ENCODE measurements at places on chromosomes 5 and 9.

- DNase-seq: no peak
Measured at GRCh38 chr5:28190011-28190410, 1151.6 kb upstream of the CDH9 start.

DNA sequence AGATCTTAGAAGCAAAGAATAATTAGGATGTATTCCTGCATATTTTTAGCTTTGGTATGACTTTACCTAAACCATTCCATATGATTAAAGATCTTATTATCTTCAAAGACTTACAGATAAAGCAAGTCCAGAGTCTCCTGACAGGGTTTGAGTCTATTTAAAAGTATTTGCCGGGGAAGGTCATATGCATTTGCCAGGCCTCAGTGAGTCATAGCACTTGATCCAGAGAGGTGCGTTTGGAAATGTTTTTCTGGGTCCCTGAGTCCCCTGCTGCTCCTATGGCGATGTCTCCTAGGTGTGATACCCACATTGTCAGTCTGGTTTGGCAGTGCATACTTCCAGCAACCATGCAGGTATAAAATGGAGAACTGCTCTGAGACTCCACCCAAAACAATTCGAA lies 217.0 kb downstream of the FBXL7 start:
- no peak for DNase-seq

- peak; percentile 13 for DNase-seq
Measured at GRCh38 chr5:34957857-34958690, 28.7 kb downstream of the DNAJC21 start.

- no peak for DNase-seq
Measured at GRCh38 chr9:86035827-86036440, 63.4 kb downstream of the GOLM1 start.

DNA sequence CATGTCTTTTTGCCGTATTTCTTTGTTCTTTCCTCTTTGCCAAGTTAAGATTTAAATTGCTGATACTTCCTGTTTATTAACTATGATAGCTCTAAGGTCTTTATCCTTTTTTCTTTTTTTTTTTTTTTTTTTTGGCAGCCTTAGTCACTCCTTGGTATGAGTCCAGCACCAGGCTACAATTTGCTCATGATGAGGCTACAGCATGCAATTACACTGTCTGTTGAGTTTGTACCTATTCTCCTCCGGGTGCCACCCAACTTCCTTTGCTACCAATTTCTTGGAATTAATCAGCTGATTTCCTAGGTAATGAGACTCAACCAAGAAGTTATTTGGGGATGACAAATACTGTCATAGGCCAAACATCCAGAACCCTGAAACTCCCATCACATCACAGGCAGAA lies 25.5 kb downstream of the ACTL7B start:
- no peak for DNase-seq

DNA sequence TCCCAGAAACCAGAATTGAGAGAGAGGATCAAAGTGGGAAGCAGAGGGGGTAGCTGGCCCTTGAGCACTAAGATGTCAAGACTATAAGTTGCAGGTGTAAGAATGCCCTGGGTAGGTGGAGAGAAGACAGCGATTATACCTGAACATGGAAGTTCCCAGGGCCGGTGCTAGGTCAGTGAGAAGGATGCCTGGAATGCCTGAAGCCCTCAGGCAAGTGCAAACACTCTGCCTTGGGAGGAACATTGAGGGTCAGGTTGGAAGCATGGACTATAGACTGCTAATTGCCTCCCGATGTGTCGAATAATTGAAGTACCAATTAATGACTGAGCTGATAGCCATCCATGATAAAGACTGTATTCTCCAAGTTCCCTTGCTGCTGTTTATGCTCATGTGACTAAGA lies 185.5 kb downstream of the DMRT2 start:
- no peak for DNase-seq

GRCh38 chr5:22352493-22352892 lies 500.7 kb downstream of the CDH12 start:
- DNase-seq: no peak

DNA sequence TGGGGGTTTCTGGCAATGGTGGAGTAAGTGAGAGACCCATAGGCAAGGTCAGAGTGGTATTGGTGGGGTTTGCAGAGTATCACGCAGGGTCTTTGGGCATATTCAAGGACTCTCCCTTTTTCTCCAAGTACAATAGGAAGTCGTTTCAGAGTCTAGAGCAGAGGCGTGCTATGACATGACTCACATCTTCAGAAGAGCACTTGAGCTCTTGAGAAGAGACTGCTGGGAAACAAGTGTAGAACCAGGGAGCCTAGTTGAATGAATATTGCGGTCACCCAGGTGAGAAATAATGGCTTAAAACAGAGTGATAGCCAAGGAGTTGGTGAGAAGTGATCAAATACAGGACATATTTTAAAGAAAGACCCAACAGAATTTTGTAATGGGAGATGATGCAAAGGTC lies 813.4 kb downstream of the TLE1 start:
- DNase-seq: no peak

- DNase-seq: no peak
Measured at GRCh38 chr5:124045412-124045811, 533.4 kb downstream of the CSNK1G3 start.

DNA sequence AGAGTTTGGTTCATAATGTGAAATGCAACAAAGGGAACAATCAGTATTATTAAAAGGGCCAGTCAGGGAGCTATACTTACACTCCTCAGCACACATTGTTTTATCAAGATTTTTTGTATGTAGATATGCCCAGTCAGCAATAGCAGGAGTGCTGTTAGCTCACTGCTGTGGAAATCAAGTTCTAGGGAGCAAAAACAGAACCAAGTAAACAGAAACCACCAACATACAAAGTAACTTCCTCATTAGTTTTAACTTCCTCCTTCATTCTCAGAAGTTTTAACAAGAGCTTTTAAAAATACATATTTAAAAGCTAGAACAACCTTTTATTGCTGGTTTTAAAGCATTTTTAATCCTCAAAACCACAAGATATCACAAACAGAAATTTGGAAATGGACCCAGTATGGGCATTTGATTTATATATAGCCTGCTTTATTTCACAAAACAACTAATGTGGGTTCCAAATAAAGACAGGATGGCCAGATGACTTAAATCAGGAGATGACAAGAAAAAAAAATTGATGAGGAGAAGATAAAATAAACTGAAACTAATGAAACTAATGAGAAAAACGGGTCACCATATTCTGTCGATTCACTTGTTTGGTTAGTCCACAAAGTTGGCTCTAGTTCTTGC lies 178.5 kb downstream of the ADAMTS12 start:
- DNase-seq: no peak

DNA sequence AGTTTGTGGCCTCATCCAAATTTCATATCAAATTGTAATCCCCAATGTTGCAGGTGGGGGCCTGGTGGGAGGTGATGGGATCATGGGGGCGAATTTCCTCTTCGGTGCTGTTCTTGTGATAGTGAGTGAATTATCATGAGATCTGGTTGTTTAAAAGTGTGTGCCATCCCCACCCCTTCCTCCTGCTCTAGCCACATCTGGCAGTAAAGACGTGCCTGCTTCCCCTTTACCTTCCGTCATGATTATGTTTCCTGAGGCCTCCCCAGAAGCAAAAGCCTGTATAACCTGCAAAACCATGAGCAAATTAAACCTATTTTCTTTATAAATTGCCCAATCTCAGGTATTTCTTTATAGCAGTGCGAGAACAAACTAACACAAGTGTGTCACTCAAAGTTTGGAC lies 71.0 kb upstream of the MOCS2 start:
- no peak for DNase-seq

GRCh38 chr5:89071941-89072331 lies 189.0 kb upstream of the MEF2C start:
- DNase-seq: no peak

GRCh38 chr9:17349831-17350230 lies 215.0 kb downstream of the CNTLN start:
- DNase-seq: peak; percentile 6

- no peak for DNase-seq
Measured at GRCh38 chr9:23674016-23674585, 151.9 kb downstream of the ELAVL2 start.

- DNase-seq: peak; percentile 73
Measured at GRCh38 chr9:95143591-95144561, 173.6 kb downstream of the FANCC start.

DNA sequence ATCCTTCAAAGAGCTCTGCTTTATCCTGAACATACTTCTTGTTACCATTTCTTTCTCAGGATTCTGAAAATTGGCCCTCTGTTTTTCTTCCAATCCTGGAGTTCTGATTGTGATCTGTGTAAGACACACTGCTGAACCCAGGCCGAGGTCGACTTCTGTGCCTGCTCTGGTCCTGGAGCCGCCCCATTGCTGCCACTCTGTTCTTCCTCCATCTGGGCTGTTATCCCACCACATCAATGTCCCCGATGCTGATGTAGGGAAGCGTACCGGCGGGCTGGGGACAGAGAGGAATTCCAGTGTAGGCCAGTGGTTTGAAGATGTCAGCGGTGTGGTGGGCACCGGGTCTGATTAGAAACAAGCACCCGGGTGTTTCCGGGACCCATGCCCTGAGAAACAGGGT lies 102.5 kb downstream of the LIFR start:
- DNase-seq: no peak

DNA sequence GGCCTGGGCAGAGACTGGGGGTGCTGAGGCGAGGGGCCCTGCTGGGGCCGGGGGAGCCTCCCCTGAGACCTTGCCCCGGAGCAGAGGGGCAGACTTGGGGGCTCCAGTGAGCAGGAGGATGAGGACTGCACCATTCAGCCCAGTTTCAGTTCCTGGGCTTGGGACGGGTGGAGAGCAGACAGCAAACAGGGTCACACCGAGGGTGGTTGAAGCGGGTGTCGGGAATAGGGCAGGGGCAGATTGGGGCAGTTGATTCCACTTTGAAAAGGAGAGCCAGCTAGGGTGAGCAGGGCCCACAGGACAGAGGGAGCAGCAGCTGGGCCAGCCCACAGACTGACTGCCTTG lies 4.5 kb downstream of the GRK6 start:
- DNase-seq: no peak

GRCh38 chr5:3182133-3182876 lies 413.3 kb upstream of the IRX1 start:
- DNase-seq: no peak

- no peak for DNase-seq
Measured at GRCh38 chr9:69056191-69056815, 20.8 kb downstream of the FXN start.

DNA sequence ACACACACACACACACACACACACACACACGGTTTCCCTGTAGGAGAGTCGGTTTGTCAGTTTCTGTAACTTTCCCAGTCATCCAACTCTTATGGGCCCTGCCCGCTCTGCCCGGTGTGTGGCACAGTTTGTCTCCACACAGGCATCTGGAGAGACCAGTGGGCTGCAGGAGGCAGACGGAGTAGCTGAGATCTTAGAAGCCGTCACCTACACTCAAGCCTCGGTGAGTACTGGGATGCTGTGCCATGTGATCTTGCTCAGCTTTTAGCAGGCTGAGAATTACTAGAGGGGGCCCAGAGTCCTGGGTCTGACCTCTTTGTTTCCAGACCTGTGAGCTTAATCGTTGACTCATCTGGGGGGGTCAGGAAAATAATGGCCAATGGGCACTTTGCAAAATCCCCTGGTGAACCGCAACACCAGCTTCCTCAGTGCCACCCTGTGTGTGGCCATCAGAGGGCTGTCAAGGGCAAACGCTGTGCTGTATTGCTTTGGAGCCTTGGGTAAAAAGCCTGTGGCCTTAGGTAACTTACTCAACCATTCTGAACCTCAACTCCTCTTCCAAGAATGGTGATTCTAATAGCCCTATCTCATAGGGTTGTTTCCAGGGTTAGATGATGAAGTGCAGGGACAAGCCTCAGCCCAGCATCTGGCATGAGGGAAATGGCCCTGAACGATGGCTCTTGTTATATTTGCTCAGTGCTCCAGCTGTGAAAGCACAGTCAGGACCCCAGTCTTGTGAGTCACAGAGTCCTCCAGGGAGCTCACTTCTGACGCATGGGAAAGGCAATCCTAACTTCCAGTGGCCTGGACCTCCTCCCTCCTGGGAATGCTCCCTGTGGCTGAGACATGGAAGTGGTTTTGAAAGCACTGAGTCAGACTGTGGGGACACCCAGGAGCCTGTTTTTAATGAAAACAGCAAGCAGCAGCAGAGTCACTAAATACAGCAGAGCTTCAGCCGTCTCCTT lies 45.6 kb downstream of the COL15A1 start:
- peak; percentile 97 for DNase-seq

- no peak for DNase-seq
Measured at GRCh38 chr9:69805962-69806515, 14.6 kb upstream of the CFAP95 start.

- no peak for DNase-seq
Measured at GRCh38 chr5:761854-762710, 22.4 kb downstream of the ZDHHC11B start.

DNA sequence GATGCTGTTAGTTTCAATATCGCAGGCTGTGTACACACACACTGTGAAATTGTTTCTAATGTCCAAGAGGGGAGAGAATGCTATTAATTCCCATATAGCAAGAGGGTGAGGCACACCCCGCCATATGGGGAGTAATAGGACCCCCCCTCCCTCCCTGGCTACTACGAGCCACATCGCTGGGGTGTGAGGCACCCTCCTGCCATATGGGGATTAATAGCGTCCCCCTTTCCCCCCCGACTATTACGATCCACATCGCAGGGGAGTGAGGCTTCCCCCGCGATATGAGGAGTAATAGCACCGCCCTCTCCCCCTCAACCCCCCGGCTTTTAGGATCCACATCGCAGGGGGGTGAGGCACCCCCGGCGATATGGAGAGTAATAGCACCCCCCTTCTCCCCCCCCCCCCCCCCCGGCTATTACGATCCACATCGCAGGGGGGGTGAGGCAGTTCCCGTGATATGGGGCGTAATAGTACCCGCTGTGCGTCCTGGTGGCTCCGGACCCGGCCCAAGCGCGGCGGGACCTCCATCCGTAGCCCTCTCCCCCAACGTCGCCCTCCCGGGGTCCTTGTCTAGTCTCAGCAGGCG lies 494 bp upstream of the STK32A start:
- no peak for DNase-seq

- DNase-seq: no peak
Measured at GRCh38 chr9:137429974-137430722, 7.0 kb downstream of the NOXA1 start.

DNA sequence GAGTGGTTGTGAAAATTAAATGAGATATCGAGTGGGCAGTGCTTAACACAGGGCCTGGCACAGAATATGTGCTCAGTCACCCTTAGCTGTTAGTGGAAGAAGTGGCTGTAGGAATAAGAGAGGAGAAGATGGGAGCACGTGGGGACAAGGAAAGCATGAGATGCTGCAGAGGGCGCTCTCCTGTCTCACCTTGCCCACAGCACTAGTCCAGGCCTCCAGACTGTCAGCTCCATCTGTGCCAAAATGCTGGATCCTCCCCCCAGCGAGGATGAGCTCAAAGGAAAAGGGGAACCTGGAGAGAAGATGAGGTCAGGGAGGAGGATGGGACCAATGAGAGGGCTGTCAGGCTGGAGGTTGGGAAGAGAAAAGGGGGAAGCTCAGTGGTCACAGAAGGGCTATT lies 12.5 kb downstream of the ARAP3 start:
- no peak for DNase-seq

- peak; percentile 8 for DNase-seq
Measured at GRCh38 chr5:143094087-143094521, 309.4 kb downstream of the NR3C1 start.

DNA sequence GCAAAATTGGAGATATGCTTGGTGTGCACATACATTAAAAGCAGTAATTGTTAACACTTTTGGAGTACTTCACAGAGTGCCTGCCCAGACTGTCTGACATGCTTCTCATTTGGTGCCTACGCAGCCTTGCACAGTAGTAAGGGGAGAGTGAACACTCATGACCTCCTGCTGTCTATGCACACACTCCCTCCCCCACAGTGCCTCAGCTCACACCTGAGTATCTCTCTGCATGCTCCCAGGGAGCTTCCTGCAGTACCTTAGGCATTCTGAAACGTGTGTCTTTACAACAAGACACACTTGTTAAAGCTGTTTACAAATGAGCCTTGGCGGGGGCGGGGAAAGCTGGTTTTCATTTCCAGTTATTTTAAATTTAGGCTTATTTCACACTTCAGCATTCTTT lies 18.0 kb downstream of the MAP3K1 start:
- DNase-seq: no peak
